ENCODE measurements at places on chromosomes 2 and 18.

- DNase-seq = no peak
Measured at GRCh38 chr2:58803192-58803591, 562.1 kb upstream of the FANCL start.

- no peak for DNase-seq
Measured at GRCh38 chr2:190636361-190636760, 12.5 kb upstream of the NAB1 start.

DNA sequence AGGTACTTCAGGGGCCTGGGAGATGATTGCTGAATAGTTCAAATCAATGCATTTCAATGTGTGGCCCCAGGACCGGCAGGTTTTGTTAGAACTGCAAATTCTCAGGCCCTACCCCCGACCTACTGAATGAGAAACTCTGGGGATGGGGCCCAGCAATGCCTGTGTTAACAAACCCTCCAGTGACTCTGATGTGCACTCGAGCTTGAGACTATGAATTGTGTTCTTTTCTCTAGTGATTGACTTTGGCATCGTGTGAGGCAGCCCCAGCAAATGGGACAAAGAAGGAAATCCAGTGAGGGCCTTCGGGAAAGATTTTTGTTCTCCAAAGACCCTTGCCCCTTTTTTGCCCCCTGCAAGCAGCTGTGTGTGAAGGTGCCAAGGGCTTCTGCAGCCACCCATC is 22.4 kb downstream of the ALK start:
- DNase-seq = no peak

DNA sequence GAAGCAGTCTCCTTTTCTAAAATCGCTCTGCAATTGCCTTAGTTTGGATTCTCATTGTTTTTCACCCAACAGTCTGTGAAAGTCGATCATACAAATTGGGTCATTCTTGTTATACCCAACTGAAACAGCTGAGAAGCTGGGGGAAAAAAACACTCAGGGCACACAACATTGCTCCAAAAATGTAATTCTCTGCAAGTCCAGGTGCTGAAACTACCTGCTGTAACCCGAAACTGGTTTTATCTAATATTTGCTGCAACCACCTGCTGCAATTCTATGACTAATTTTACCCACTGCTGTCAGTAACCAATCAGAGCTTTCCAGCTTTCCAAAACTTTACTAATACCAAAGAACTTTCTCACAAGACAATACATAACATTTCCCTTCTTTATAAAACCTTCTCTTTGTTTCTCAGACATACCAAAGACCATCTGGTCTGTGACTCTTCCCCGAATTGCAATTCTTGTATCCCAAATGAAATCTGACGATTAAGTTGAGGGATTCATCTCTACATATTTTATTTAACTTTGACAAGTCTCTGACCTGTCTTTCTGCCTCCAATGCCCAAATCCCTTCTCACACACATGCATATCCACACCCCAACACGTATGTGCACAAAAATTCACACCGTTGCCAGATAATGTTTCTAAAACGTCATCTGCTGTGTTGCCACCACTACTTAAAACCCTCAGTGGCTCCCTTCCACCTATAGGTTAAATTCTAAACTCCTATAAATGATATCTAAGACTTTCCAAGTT is 198.3 kb downstream of the PIEZO2 start:
- no peak for DNase-seq

GRCh38 chr2:191626497-191627151 is 51.3 kb upstream of the NABP1 start:
- DNase-seq = no peak

GRCh38 chr2:235157746-235158482 is 206.1 kb downstream of the SH3BP4 start:
- no peak for DNase-seq

DNA sequence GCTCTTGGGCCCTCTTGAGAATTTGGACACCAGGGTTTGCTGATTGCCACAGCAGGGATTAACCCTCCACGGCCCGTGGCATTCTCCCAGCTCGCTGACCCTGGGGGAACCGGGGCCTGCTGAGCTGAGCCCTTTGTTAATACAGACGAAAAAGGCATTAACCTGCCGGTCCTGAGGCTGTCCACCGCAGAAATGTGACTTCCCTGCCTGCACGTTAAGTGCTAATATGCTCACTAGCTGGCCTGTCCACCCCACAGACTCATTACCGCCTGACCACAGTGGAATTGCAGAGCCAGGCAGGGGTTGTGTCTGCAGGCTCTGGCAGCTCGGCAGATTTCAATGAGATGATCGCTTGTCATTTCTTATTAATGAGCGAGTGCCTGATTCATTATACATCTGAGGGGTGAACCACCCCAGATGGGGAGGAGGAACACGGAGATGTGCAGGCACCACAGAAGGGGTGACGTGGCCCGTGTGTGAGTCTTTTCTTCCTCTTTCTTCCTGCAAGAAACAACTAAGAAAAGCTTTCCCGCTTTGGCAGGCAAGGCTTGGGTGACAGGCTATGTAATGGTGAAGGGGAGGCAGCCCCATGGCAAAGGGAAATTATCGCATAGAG is 126.0 kb downstream of the GLI2 start:
- DNase-seq = no peak

- DNase-seq = no peak
Measured at GRCh38 chr2:23506531-23507266, 121.7 kb downstream of the KLHL29 start.

GRCh38 chr2:174094542-174094941 is 129.4 kb upstream of the SP3 start:
- no peak for DNase-seq

DNA sequence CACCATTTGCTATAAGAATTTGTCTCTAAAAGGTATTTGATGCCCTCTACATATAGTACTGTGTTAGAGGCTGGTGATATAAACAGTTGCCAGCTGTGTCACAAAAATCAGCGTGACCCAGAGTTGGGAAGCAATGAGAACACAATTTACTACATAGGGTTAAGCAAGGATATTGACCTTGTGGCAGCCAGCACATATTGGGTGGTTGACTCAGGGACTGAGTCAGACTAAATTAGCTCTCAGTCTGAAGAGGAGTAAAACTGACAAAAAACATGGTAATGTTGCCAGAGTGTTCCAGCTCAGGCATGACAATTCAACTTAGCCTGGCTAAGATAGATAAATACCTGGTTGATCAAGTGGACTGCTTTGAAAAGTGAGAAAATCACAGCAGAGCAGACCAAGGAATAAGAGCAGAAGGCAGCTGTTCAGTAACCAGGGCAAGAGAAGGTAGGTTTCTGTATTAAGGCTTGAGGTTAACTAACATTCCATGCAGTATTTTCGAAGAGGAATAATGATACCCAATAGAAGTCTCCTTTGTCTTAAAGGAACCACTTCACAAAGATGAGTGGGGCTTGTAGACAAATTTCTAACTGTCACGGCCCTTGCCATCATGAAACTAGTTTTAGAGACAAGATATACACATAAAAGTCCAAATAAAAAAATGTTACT is 108.2 kb upstream of the ERBB4 start:
- DNase-seq = no peak

GRCh38 chr2:176039375-176039774 is 37.3 kb upstream of the LNPK start:
- no peak for DNase-seq

DNA sequence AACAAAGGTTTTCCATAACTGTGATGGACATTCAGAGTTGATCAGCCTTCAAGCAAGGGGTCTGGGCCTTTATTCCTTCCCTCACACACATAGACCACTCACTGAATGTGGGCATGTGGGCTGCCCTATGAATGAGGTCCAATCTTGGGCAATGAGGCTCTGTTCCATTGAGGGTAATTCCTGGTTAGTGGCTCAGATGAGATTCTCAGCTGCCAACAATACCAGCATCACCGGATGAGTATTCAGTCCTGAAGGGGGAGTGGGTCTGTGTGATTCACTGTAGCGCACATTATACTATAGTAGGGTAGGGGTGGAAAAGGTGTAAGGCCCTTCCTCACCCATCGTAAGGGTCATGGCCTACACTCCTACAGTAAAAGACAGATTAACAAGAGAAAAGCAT is 9.9 kb upstream of the PARD3B start:
- DNase-seq = no peak

DNA sequence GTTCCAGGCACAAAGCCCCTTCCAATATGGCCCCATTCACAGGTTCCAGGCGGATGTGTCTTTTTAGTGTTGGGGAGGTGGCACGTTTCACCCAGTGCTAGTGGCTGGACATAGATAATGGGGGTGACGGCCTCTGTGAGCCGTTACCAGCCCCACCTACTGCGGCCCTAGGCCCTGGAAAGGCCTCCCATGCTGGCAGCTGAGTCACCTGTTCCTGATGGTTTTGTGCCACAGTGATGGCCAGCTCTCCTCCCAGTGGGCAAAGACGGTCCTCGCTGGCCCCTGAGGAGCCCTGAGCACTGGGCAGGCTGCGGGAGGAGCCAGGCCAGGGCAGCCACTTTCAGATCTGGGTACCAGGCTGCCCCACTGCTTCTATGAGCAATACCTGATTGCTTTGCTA is 40.0 kb upstream of the GPC1 start:
- no peak for DNase-seq

GRCh38 chr18:58247363-58247834 is 203.4 kb downstream of the NEDD4L start:
- no peak for DNase-seq

GRCh38 chr2:159449504-159450124 is 163.1 kb upstream of the WDSUB1 start:
- DNase-seq = no peak

DNA sequence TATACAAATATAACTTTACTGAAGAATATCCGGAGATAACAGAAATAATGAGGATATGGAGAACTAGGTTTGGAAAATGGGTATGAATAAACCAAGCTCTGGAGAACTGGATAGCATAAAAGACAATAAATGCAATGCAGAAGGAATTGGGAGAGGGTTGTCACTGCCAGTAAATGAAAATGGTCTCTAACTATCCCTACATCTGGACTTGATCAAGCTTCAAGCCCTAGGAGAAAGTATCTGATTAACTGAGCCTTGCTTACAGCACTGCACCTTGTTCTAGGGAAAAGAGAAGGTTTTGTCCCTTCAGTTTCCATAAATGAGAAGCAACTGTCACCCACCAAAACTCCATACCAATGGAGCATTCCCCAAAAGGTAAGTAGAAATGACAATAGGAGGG is 514.6 kb upstream of the ZEB2 start:
- DNase-seq = no peak

- no peak for DNase-seq
Measured at GRCh38 chr2:216803791-216804190, 56.1 kb downstream of the TNP1 start.

DNA sequence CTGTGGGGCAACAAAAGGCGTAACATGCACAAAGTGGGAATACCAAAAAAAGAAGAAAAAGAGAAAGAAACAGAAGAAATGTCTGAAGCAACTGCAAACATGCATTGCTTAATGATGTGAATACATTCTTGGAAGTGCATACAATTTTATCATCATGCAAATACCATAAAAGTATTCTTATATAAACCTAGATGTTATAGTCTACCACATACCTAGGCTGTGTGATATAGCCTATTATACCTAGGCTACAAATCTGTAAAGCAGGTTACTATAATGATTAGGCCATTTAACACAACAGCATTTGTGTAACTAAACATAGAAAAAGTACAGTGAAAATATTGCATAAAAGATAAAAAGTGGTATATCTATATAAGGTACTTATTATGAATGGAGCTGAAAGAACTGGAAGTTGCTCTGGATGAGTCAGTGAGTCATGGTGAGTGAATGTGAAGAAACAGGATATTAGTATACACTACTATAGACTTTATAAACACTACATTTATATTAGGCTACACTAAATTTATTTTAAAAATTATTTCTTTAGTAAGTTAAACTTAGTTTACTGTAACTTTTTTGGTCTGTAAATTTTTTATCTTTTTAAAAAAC is 319.4 kb upstream of the KCNH7 start:
- DNase-seq = no peak

- DNase-seq = no peak
Measured at GRCh38 chr2:191571163-191571769, 106.7 kb upstream of the NABP1 start.

DNA sequence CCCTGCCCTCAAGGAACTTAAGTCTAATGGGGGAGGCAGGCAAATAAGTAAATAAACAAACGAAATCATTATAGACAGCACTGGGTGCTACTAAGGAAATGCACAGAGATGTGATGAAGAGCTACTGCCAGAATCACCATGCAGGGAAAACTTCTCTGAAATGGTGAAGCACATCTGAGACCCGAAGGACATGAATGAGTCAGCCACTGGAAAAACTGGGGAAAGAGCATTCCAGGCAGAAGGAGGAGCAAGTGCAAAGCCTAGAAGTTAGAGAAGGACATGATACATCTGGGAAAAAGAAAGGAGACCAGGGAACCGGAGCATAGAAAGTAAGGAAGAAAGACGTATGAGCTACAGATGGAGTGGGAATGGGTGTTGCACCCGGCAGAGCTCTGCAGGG is 56.8 kb downstream of the TGFA start:
- no peak for DNase-seq

DNA sequence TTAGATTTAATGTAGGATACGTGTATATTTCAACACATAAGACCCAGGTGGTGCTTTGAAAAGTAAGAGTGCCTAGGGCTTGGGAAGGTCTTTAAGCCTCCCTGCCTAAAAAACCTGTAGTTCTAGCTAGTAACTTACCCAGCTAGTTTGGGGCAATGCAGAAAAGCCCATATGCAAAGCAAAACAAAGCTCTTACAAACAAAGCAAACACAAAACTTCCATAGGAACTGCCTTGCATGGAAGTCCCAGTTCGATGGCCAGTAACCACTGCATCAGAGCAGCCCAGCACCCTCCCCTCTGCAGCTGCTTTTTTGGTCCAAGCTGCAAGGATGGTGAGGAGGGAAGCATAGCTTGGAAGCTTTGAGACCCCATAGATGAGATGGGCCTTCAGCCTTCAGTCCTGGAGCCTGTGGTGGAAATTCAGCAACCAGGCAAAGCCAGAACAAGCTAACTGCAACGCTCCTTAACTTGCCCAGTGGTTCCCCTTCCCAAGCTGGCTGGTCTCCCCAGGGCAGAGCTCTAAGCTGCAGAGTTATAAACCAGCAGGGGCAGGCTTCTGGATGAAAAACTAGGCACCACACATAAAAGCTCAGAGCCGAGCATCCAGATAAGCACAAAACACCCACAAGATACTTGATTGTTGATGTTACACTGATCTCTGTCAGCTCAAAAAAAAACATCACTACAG is 16.2 kb downstream of the C2orf76 start:
- DNase-seq = no peak

DNA sequence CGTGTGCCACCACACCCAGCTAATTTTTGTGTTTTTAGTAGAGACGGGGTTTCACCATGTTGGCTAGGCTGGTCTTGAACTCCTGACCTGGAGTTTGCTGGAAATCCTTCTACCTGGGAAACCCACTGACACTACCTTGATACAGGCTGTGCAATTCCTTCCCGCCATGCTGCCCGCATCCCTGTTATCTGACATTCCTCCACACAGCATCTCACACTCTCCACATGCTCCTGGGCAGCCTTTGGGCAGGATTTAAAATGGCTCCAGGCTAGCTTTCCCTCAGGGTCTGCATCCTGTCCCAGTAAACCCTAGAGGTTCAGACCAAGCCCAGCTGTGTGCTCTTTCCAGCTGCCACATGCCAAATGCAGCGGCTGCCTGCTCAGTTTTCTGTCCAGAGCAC is 319.5 kb upstream of the CXCR4 start:
- DNase-seq = no peak
